Breast epithelium (tissue), 4 donors: ENCODE measurements at places on chromosomes 5 and 9. TPM values are rescaled to one million over a fixed set of nuclear protein-coding genes. Genes with fewer than 3 reads are reported as not detected.

- no peak for DNase-seq
- H3K4me1 ChIP-seq = no peaks in the 10 kb centered on the region
- H3K27ac ChIP-seq = no peak overlapping the region
- no peak overlapping the region for H3K4me3 ChIP-seq
Observed at GRCh38 chr5:56142614-56143372, 90.3 kb downstream of the ANKRD55 start.

LIFR gene
- 225 TPM for total RNA-seq

DNA sequence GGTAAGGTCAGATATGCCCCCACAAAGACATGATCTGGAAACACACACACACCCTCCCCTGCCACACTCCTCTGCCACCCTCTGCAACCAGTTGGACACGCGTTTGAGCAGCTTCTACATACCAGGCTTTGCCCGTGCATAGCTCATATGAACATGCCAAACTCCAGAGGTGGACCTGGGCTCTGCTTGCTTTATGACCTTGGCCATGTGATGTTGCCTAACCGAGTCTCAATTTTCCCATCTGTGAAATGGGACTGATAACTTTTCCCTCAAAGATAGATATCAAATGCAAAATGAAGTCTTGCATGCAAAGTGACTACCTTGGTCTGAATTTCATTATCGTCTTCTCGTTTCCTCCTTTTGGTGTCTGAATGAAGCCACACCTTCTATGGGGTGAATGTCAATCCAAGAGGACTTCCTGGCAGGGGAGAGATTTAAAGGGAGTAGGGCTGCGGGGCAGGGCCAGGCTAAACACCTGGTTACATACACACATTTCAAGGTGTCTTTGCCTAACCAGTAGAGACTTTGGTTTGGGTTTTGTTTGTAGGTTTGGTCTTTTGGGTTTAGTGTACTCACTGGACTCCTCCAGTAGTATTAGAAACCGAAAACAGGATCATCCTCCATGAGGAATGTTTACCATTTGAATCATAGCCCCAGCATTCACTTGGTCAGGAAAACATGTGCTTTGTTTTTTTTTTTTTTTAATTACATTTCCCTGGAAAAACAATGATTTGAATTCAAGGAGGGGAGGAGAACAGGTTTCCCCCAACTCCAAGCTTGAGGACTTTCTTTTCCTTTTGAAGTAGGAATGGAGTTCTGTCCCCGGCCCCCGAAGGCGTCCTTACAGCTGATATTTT lies 63.2 kb downstream of the COL27A1 start:
- peak overlapping the region; percentile 50 for H3K27ac ChIP-seq
- no peaks in the 10 kb centered on the region for H3K4me1 ChIP-seq
- H3K27me3 ChIP-seq = no peaks in the 10 kb centered on the region
- DNase-seq = no peak

DNA sequence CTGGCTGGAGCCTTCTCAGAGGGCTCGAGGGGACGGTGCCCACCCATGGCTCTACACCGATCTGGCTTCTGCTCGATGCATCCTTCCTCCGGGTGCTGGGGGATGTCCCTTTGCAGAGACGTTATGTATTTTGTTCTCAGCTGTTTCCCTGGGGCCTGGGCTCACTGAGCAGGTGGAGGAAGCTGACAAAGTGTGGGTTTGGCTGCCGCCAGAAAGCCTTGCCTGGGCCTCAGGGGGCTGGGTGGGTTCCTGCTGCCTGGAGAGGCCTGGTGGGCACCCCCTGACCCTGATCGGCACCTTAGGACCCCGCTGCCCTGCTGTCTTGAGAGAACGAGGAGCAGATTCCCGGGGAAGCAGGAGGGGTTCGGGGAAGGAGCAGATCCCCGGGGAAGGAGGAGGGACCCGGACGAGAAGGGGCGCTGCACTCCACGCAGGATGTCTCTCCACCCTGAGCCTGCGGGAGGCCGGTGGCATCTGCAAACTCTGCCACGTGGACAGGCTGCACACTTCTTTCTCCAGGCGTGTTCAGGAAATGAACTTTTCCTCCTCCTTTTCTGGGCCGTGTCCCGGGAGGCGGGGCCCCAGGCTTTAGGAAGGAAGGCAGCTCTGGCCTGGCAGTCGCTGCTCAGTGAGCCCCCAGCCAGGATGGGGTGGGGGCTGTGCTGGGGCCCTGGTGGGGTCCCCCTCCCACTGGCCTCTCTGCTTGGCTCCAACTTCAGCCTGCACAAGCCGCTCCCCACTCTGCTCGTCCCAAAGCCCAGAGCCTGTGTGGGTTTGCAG lies 148.9 kb downstream of the RXRA start:
- H3K27me3 ChIP-seq = no peaks in the 10 kb centered on the region
- H3K36me3 ChIP-seq = no peaks in the 10 kb centered on the region
- peak overlapping the region; percentile 84 for H3K27ac ChIP-seq
- peaks cover 8% of the 10 kb centered on the region for H3K4me1 ChIP-seq

LHX6 gene
- 4.8 TPM for total RNA-seq

PCDHGA3 gene
- 4.3 TPM for total RNA-seq

CCNO gene
- 0.32 TPM for total RNA-seq

ZNF883 gene
- 4.6 TPM for total RNA-seq

ZNF782 gene
- total RNA-seq = 23.0 TPM

DNA sequence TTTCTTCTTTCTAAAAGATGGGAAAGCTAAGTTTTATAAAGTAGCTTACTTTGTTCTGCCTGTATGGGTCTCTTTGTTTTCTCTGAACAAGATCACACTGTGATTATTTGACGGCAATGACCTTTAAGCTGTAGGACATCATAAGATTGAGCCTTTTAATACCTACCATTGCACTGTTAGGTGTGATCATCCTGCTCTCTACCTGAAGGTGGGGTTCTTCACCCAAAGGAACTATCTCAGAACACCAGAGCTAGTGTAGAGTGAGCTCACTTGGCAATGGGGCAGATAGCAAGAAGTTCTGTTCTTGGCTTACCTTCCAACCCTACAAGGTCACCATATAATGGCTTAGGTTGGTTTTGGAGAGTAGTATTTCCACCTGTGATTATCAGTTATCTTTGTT lies 200.2 kb downstream of the SPATA31D1 start:
- H3K4me1 ChIP-seq = no peaks in the 10 kb centered on the region
- no peaks in the 10 kb centered on the region for H3K27me3 ChIP-seq
- no peak overlapping the region for H3K4me3 ChIP-seq
- no peak overlapping the region for H3K27ac ChIP-seq
- no peak for DNase-seq

OR2K2 gene
- total RNA-seq = not detected

PCDHB1 gene
- under 0.01 TPM for total RNA-seq

DNA sequence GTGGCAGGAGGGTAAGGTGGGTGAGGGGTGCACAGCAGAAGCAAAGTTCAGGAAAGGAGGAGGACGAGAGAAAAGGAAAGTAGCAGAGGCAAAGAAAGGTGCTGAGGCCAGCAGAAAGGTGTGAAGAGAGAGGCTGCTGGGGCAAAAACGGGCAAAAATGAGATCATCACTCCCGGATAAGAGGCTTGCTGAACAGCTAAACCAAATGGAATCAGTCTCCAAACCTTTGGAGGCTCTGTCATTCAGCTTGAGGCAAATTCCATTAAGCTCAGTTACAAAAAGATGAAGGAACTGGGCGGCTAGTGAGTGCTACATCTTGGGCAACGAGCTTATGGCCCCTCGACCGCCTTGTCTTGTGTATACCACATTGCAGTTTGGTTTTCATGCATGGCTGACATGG lies 136.4 kb downstream of the FSTL4 start:
- H3K4me1 ChIP-seq = no peaks in the 10 kb centered on the region
- H3K27me3 ChIP-seq = no peaks in the 10 kb centered on the region
- H3K36me3 ChIP-seq = no peaks in the 10 kb centered on the region
- DNase-seq = no peak
- H3K4me3 ChIP-seq = no peak overlapping the region

DNA sequence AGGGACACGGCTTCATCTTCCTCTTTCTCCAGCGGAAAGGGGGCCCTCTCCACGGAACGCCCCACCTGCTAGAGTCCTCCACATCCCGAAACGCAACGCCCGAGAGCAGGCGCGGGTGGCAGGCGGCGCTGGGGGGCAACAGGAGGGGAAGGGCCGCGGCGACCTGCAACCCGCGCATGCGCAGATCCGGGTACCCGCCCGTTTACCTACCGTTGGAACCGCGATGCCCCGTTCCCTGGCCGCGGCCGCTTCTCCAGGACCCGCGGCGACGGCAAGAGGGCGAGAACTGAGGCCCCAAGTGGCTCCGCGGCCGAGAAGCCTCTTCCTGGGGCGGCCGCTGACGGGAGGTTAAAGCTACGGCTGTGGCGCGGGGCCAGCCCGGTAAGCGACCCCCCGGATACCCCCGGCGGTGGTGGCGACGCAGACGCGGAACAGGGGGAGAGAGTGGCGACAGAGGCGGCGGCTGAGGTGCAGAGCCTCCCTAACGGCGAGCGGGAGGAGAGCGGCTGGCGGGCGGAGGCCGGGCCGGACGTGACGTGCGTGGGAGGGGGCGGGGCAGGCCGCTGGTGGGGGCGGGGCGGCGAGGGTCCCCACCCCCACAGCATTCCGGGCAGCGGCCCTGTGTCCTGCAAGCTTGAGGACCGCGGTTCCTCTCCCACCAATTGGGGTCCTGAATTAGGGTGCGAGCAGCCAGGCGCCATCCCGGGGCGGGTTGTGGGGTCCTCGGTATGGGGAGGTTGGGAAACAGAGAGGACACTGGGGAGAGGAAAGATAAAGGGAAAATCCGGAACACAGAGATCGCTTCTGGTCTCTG lies at the start of gene FAM13B:
Gene FAM13B (minus strand): TSS at position 508 of the 814 bp plus-strand sequence. CDS start 13,968 bp downstream, outside the sequence.
- DNase-seq = peak; percentile 76
- H3K27me3 ChIP-seq = no peaks in the 10 kb centered on the region
- H3K27ac ChIP-seq = peak within 1 kb of the TSS; percentile 99
- no peaks in the 10 kb centered on the region for H3K36me3 ChIP-seq
- H3K4me3 ChIP-seq = peak within 1 kb of the TSS; percentile 95

GRCh38 chr5:14309878-14310531 lies 166.9 kb downstream of the TRIO start:
- no peaks in the 10 kb centered on the region for H3K4me1 ChIP-seq
- H3K27ac ChIP-seq = no peak overlapping the region
- no peaks in the 10 kb centered on the region for H3K36me3 ChIP-seq
